ENCODE measurements at places on chromosomes 12 and 14.

- DNase-seq = no peak
Measured at GRCh38 chr14:55092341-55092740, 36.7 kb upstream of the LGALS3 start.

DNA sequence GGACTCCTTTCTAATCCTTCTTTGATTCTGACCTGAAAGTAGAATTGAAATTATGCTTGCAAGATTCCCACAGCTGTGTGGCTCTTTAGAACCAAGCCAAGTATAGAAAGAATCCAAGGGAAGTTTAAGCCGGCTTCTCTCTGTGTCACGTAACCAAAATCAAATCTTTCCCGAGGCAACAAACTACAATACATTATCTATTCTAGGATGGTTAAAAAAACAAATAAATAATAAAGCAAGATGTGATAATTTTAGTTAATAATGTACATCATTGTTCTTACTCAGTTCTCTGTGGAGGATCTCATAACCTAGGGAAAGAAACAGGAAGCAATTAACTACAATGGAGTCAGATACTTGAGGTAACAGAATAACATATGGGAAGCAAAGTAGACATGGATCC lies 78.1 kb upstream of the ST8SIA1 start:
- DNase-seq = no peak

DNA sequence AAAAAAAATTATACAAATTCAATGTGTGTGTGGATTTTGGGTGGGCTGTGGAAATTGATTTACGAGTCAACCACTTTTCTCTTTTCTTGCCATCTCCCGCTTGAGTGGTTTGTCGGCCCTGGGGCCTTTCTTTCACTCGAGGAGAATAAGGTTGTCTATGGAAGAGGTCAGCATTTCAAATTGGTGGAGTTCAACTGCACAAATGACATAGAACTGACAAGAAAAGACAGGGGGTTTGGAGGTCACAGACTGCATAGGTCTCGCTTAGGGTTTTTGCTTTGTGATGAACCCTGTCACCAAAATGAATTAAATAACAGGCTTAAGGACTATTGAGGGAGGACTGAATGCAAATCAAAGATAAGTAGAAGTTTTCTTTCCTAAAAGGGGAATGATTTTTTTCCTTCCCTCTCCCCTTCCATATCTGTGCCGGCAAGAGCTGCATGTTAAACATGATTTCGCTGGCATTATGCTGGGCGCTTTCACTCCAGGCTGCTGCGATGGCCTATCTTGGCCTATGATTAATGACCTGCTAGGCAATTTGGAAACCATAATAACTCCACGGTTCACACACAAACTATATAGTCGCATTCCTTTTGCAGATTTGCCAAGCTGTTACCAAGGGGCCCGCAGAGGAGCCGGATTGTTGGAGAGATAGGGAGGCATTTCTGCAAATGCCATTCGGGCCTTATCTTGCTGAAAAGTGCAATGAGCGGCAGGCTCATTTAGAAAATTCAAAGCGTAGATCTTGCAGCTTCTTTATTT lies 20.7 kb downstream of the ASCL1 start:
- DNase-seq = no peak

- no peak for DNase-seq
Measured at GRCh38 chr12:88399811-88400210, 180.5 kb downstream of the KITLG start.

DNA sequence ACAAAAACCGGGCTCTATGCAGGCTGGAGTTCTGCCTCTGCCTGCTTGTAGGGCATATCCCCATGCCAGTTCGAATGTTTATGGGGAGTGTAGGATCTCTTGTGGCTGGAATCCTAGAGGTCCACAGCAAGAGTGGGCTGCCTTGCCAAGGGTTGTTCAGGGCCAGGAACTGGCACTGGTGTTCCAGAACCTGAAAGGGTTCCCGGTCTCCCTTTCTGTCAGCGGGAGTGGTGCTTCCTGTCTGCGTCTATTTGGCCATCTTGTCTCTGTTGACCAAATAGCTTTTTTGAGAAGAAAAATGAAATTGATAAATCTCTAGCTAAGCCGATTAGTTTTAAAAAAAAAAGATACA lies 17.8 kb downstream of the OLR1 start:
- DNase-seq = no peak

DNA sequence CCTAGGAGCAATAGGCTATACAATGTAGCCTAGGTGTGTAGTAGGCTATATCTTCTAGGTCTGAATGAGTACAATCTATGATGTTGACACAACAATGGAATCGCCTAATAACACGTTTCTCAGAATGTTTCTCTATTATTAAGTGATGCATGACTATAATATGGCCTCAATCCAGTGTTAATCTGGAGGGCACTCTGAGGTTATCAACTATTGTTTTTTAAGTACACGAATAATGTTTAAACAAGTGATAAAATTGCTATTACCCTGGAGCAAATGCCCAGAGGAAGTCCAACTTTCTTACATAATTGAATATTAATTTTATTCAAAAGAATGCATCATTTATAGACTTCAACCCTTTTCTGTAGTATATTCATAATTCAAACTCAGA lies 16.4 kb upstream of the CNIH1 start:
- no peak for DNase-seq

GRCh38 chr14:51293912-51294389 lies 53.9 kb downstream of the TMX1 start:
- DNase-seq = no peak

- DNase-seq = no peak
Measured at GRCh38 chr14:48107646-48108045, 432.2 kb upstream of the MDGA2 start.

Data from stimulated activated CD4-positive, alpha-beta T cell treated with anti-CD3 and anti-CD28 coated beads, Interleukin-1b, Interleukin-23, amount 100 ng/mL, for 1 hour (primary cell).